ENCODE measurements at places on chromosomes 6 and 20. TPM values are rescaled to one million over a fixed set of nuclear protein-coding genes. Genes with fewer than 3 reads are reported as not detected.

DNA sequence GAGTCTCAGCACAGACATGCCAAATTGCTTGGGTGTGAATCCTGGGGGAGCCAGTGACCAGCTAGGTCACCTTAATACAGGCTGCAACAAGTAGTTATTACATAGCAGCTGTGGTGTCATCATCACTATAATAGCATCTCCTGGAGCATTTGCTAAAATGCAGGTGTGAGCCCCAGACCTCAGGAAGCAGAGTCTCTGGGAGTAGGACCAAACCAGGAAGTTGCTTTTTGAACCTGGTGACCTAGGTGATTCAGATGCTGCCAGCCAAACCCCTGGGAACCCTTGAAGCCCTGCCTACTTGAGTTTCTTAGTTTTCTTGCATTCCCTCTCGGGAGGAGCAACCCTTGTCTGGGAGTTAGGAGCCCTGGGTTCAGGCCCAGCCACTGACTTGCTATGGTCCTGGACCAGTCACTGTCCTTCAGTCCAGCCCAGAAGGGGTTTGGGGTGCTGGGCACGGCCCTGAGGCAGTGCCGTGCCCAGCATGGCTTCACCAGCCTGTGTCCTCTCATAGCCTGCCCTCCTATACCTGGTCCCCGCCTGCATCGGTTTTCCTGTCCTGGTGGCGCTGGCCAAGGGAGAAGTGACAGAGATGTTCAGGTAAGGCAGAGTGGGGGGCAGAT lies 39.3 kb upstream of the ID1 start:
- DNase-seq: no peak

DNA sequence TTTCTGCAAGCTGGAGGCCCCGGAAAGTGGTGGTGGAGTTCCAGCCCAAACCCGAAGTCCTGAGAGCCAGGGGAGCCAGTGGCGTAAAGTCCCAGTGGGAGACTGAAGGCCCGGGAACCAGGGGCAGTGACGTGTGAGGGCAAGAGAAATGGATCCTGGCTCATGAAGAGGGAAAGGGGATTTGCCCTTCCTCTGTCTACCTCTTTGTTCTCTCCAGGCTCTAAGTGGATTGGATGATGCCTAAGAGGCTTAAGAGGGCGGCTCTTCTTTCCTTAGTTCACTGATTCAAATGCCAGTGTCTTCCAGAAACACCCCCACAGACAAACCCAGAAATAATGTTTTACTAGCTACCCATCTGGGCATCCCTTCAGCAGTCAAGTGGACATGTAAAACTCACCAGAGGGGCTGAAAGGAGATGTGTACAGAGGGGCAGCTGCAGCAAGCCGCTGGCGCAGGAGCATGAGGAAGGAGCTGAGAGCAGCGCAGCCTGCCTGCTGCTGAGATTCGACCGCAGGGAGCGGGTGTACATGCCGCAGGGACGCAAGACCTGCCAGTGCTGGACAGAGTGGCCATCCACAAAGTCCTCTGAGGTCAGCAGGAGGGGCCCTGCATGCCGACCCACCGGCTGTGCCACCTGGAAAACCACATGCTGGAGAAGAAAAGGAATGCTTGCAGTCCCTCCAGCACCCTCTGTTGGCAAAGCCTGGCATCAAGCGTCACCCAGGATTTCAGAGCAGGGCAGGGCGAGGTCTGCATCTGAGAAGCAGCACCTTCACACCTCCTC lies 29.5 kb downstream of the CDYL start:
- peak; percentile 33 for DNase-seq

DNA sequence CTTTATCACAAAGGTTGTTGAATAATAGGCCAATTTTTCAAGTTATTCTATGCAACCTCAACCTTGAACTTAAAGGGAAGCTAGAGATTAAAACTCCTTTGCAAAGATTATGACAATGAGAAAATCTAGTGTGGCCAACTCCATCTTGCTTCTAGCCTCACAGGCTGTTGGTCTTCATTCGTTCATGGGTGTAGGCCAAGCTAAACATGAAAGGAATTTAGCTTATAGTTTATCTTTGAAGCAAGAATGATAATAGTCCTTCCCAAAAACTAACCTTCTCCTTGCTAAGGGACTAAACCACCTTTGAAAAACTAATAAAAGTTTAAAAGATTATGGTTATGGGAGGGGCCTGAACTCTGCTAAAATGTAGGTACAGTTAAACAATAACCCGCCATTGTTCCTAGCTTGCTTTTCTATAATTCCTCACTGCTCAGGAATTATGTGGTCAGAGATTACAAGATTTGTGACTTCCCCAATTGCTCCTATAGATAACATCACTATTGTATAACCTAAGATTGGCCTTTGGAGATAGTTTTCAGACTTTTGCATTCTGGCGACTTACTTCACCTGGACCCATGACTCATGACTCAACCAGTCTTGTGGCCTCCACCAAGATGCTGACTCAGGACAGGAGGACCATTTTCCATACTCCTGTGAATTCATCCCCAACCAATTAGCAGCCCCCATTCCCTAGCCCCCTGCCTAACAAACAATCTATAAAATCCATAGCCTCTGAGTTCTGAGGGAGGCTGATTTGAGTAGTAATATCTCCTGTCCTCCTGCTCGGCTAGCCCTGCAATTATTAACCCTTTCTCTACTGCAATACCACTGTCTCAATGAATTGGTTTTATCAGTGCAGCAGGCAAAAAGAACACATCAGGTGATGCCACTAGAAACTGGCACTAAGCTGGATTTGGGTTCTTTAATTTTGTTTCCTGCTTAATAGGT lies 154.5 kb downstream of the CD83 start:
- DNase-seq: no peak

GRCh38 chr20:23508449-23509229 lies 17.7 kb downstream of the CST8 start:
- DNase-seq: no peak

DNA sequence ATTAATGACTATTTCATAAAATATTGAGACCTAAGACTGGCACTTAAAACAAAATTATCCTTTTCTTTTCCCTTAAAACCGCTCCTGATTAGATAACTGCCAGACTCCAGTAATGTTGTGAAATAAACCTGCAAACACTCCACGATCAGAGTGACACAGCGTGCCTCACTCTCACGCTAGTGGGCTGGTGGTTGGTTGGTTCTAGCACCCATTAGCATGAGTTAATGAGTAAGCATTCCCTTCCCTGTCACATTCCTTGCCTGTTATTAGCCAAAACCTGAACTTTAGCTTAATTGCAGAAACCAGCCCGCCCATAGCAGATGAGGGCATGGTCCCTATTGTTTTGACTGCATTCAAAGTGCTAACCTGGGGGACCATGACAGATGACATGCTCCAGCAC lies 193.4 kb downstream of the CD83 start:
- no peak for DNase-seq

GRCh38 chr6:135631821-135632220 lies 134.3 kb upstream of the AHI1 start:
- DNase-seq: no peak

The OPRM1 gene
- polyA plus RNA-seq: not detected

- DNase-seq: no peak
Measured at GRCh38 chr6:121338366-121338765, 4.1 kb upstream of the TBC1D32 start.

DNA sequence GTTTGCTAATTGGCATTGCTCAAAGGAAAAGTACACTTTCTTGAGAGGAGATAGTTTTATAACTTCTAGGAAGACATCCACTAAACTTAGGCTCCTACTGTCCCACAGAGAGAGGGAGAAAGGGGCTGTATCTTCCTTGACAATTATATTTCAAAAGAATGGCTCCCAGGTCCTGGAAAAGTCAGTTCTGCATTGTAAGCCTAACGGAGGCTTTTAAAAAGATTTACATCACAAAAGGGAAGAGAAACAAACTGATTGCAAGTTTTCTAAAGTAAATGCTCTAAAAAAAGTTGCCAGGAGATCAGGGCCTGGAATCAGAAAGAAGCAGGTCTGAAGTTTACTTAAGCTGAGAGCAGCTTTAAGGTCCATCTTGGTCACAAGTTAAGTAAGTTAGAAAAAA lies 839.5 kb downstream of the FRK start:
- DNase-seq: no peak

- no peak for DNase-seq
Measured at GRCh38 chr20:63090682-63091571, 84.2 kb upstream of the BHLHE23 start.

- DNase-seq: no peak
Measured at GRCh38 chr6:122476131-122476530, 4.5 kb upstream of the SERINC1 start.

The SOX4 gene
- 143 TPM for polyA plus RNA-seq

The BICRAL gene
- polyA plus RNA-seq: 17.0 TPM

- no peak for DNase-seq
Measured at GRCh38 chr20:24720957-24721356, 228.1 kb upstream of the CST7 start.

- no peak for DNase-seq
Measured at GRCh38 chr6:38025451-38025850, 205.9 kb downstream of the ZFAND3 start.

DNA sequence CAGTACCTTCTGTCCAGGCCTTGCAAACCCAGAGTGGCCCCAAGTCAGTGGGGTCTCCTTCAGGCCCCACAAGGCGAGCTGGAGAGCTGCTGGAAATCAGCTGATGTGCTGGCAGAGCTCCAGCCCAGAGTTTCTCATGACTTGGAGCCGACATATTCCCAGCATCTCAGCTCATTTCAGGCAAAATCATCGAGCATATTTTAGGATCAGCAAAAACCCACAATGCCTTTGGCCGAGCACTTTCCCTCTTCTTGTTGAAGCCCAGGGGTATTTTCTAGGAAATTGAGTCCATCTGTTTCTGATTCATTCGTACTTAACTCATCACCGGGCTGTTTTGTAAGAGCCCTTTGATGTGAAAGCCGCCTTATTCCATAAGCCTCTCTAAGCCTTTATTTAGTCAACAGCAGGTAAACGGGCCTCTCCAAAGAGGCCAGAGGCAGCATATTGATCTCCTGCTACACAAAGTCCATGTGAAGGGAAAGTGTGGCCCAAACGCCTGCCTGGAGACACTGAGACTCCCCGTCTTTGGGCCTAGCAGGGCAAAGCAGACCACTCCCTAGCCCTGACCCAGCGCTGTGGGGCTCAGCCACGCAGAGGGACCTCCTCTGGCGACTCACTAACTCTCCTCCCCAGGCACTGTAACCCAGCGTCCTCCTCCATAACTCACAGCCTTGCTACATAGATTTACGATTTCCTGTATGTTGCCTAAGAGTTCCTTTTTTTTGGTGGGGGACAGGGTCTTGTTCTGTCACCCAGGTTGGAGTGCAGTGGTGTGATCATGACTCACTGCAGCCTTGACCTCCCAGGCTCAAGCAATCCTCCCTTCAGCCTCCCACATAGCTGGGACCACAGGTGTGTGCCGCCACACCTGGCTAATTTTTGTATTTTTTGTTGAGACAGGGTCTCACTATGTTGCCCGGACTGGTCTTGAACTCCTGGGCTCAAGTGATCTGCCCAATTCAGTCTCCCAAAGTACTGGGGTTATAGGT lies 12.1 kb upstream of the C20orf203 start:
- no peak for DNase-seq

The IMPG1 gene
- 4.8 TPM for polyA plus RNA-seq

- no peak for DNase-seq
Measured at GRCh38 chr20:35842361-35842760, 70.5 kb downstream of the PHF20 start.

DNA sequence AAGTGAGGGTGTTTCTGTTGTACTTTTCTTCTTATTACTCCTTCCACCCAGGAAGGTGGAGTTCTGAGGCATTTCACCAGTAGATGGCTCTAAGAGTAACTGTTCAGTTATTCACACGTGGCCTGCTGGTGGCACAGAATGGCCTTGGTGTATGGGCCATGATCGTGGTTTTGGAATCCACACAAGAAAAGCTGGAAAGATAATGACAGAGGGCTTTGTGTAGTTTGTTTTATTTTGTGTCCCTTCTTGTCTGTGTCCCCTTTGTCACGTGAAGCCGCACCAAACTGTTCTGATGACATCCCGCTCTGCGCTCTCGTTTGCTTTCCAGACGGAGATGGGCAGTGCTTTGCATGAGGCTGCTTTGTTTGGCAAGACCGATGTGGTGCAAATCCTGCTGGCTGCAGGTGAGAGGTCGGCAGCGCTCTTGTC lies 93.4 kb downstream of the ANKS1A start:
- no peak for DNase-seq

Measured in renal cortex interstitium (tissue), 15 donors.